ENCODE measurements at places on chromosomes 11 and 22.

DNA sequence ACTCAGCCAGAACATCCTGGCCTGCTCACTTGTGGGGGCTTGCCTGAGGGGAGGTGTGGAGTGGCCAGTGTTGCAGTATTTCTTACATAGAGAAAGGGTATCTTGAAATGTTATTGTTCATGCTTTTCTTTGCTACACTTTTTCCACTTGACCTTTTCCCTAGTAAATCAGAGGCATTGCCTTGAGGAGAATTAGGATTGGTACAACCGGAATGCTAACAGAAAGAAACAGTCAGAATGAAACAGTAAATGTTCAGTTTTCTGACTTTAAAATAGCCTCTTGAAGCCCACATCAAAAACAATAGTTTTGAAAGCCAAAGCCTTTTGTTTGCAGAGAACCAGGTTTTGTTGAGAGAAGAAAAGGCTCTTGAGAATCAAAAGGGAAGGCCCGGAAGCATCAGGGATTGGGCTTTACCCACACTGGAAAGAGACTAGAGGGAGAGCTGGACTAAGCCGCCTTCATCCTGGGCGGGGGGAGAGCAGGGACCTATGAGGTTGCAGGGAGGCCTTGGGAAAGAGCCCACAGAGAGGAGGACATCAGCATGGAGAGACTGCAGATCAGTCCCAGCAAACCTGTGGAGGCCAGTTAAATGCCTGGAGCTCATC, 12.4 kb downstream of the ADM start:
- DNase-seq = no peak

GRCh38 chr11:340539-341512, 20.2 kb upstream of the IFITM3 start:
- no peak for DNase-seq

DNA sequence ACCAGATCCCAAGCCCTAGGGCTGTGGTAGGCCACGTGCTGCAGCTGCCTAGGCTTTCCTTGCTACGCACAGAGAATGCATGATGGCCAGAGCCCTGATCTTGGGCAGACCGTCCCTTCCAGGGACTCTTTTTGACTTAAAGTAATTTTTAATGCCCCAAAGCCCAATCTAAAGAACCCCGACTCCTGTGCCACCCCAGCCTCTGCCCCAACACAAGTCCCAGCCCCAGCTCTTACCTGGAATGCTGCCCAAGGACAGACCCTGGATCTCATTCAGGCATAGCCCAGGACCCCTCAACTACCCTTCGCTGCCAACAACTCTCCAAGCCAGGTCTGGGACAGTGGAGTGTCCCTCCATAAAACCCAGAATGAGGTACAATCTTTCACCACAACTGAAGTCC, 211.7 kb upstream of the B3GAT1 start:
- no peak for DNase-seq

DNA sequence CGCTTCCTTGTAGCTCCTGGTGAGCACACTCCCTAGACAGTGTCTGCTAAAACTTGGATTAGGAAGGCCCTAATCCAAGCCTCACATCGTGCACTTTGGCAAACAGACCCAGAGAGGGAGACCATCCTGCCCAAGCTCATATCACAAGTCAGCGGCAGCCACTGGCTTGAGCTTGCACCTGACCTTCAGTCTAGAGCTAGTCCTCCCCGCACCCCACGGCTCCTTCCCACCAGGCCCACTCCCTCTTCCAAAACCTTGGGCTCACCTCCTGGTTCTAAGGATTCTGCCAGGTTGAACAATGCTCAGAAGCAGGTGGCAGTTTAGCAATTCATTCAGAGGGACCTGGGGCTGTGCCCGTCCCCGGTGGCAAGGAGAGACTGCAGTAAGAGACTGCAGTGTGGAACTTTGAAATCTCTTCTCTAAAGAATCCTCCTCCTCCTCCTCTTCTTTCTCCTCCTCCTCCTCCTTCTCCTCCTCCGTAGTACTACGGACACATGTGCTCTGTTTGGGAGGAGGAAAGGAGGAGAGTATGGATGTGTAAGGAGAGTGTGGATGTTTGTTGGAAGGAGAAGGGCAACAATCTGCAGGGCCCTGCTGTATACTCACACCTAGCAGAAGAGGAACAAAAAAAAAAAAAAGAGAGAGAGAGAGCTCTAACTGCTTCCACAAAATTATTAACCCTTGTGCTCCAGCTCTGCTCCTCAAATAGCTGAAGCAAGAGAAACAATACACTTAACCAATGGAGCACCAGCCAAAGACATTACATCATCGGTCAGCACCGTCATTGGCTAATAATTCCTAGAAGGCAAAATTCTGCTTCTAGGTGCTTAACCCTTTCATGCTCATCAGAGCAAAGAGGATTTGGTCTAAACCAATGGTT, 6.0 kb downstream of the SYN3 start:
- no peak for DNase-seq

DNA sequence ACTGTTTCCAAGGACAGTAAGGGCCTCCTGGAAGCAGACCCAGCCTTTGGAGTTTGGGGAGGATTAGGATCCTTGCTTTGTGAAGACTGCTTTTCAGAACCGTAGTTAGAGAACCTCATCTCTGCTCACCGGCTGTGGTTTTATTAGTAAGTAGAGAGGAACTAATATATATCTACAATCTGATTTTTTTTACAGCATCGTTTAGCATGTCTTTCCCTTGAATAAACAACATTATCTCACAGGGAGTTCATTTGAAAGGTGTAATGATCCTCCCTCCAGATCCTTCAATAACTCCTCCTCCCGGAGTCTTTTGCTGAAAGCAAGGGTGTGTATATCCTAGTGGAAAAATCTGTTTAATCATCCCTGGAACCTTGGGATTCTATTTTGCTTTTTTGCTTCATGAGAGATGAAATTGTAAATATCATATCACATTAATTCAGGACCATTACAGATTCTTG, 132.7 kb downstream of the DBX1 start:
- no peak for DNase-seq
